ENCODE measurements at places on chromosomes 5 and 9. TPM values are rescaled to one million over a fixed set of nuclear protein-coding genes. Genes with fewer than 3 reads are reported as not detected.

PRDM9 gene
- total RNA-seq: not detected

DNAH5 gene
- total RNA-seq: not detected

NR5A1 gene
- total RNA-seq: not detected

GRCh38 chr5:116507051-116507537, 67.5 kb downstream of the SEMA6A start:
- no peak for DNase-seq

GRCh38 chr9:135960411-135961276, 529 bp downstream of the UBAC1 start:
- DNase-seq: no peak
